ENCODE measurements at places on chromosomes 1 and 21. TPM values are rescaled to one million over a fixed set of nuclear protein-coding genes. Genes with fewer than 3 reads are reported as not detected.

GRCh38 chr1:7620196-7620595, 150.9 kb upstream of the VAMP3 start:
- no peak for DNase-seq

GRCh38 chr1:190908691-190909090, 431.0 kb upstream of the BRINP3 start:
- no peak for DNase-seq

DNA sequence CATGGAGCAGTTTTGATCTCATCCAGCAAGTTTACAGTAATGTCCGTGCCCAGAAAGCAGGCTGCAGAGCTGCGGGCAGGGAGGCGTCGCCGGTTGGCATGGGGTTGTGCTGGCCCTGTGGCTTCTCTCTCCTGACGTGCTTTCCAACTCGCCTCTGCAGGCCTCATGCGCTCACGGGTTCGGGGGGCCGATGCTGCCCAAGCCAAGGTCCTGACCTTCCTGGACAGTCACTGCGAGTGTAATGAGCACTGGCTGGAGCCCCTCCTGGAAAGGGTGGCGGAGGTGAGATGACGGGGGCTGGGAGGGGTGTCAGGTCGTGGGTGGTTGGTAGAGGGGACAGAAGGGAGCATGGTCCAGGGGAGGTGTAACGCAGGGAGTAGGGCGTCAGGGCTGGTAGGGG, 176.1 kb downstream of the GALNT2 start:
- no peak for DNase-seq

- DNase-seq = no peak
Observed at GRCh38 chr1:192538407-192539296, 36.9 kb upstream of the RGS1 start.

- peak; percentile 80 for DNase-seq
Observed at GRCh38 chr1:181166377-181167196, 78.1 kb downstream of the IER5 start.

- peak; percentile 87 for DNase-seq
Observed at GRCh38 chr1:26287033-26287711, 7.3 kb downstream of the SH3BGRL3 start.

Gene SELP
- 0.70 TPM for total RNA-seq

Gene MAP3K7CL
- total RNA-seq = 5.7 TPM

Gene DMBX1
- total RNA-seq = 0.12 TPM

Gene L1TD1
- total RNA-seq = not detected
